ENCODE measurements at places on chromosomes 2 and 18.

DNA sequence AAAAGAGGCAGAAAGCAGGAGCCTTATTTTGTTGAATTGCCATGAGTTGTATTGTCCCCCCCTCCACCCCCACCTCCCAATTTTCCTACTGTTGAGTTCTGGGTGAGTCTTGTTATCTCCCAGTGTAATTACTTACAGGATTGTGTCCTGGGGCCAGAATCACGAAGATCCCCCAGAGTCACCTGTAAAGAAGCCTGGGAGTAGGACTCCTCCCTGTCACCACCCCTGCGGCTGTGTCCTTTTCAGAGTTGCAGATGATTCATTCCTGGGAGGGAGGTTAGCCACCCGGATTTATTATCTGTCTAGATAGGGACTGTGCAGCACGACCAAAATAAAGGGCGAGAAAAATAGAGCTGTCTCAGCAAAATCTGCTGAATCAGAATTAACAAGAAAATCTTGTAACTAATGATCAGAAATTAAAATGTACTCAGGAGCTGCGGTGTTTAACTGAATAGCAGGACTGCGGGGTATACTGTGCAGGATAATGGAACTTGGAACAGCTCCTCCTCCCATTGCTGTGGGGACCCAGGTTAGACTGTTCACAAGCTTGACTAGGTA lies 81.7 kb upstream of the CAPN13 start:
- DNase-seq, result no peak

DNA sequence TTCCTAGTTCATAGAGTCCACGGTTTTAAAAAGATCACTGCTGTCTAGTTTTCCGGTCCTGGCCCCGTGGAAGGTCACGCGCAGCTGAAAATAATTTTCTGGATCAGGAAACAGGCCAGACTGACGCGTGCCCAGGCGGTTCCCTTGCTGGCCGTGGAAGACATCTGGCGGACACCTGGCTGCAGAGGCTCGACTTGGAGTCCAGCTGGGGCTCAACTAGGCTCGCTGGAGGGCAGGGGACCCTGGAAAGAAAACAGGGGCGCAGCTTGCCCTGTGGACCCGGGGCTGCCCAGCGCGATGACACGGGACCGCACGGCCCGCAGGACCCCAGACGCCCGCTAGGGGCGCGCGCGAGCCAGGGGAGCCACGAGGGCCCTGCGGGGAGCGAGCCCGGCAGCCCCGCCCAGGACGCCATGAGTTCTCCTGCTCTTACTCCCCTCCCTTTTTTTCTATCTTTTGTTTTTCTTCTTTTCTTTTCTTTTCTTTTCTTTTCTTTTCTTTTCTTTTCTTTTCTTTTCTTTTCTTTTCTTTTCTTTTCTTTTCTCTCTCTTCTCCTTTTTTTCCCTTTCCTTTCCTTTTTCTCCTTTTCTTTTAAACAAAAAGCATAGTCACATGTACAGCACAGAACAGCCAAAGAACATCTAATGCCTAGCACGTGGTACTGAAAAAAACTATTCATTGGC lies 43.2 kb upstream of the UBE2F start:
- peak; percentile 70 for DNase-seq

DNA sequence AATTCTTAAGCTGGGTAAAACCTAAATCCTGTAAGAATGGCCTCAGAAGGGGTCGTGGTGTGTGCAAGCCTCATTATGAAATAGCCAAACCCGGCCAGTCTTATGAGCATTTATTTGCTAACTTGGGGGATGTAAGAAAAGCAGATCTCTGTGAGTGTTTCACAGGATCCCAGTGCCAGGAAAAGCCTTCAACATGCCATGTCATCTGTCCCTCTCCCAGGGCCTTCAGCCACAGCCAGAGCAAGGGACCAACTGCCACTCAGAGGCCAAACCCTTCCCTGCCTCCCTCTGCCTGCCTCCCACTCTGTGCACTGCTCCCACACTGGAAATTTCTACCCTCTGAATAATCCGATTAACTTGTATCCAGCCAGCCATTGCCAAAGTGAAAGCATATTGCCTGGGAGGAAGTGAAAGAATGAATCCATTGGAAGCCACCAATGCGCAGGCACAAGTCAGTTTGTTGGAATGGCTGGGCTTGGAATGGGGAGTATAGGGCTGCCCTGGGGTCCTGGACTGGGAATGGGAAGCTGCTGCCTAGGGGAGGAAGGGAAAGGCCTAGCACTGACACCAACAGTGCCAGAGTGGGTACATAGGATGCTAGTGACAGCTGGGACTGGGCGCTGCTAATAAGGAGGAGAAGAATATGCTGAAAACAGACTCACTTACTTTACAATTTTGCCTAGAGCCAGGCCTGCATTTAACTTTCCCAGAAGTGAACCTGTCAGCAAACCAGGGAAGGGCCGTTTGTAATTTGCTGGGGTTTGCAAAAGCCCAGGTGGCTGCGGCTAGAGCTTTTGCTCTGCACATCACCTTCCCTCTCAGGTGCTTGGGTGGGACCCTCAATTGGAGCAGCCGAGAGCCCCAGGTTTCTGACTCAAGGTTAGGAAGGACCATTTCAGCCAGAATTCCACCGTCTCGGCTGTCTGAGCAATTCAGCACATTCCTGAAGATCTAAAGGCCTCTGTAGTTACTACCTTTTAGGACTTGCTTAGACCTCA lies 146.6 kb upstream of the NCK2 start:
- DNase-seq, result no peak

DNA sequence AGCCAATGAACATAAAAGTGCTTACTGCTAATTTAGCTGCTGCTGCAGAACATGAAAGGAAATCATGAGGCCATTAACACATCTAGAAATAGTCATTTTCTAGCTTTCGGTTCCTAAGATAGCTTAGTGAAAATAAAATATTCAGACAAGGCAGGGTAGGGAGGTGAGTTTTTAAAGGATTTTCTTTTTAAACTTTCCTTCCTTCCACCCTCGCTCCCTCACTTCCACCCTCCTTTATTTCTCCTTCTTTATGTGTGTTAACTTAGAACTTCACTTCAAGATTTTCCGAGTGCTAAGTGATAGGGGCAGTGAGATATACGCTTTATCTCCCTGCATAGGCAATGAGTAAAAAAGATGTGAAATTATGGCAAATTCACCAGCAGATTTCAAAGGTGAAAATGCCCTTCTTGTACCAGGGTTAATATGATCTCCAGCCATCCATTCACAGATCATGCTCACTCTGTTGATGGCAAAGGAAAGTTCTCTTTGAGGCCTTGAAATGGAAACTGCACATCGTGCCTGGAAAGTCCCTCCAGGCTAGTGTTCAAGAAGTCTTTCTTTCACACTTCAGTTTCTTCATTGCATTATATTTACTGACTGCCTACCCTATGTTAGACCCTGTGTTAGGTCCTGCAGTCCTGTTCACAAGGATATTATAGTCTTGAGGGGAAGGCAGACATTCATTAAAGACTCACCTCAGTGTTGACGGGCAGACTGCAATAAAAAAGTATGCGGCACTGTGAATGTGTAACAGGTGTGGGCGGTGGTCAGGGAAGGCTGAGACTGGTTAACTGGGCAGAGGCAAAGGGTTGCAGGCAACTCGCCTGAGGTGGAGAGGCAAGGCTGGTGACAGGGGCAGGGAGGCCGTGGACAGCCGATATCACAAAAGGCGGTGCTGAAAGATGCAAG lies 200.8 kb downstream of the PLCL1 start:
- no peak for DNase-seq

GRCh38 chr2:232588680-232589585 lies 38.4 kb downstream of the EIF4E2 start:
- DNase-seq, result no peak

- no peak for DNase-seq
Measured at GRCh38 chr2:231260442-231261208, 62.2 kb downstream of the ARMC9 start.

DNA sequence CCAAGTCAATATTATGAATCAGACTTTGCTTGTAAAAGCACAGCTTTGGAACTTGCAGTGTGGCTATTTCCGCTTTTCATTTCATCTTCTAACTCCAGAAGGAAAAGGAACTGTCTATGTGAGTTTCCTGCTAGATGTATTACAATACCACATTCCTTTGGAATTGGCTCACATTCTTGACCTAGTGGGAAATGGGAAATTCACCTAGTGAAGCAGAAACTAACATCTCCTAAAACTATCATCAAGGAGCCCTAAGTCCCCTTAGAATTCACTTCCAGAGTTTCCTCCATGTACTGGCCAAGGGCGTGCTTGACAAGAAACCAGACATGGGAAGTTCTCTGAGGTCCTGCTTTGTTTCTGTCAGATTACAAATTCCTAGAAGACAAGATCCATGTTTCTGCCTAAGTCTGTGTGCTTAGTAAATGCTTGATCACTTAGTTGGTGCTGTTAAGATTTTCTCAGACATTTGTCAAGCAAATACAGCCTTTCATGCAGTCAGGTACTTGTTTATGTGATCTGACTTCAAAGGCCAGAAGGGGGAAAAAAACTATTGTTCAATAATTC lies 275.7 kb upstream of the FN1 start:
- no peak for DNase-seq

- DNase-seq, result no peak
Measured at GRCh38 chr2:100193291-100193710, 50.9 kb upstream of the AFF3 start.

DNA sequence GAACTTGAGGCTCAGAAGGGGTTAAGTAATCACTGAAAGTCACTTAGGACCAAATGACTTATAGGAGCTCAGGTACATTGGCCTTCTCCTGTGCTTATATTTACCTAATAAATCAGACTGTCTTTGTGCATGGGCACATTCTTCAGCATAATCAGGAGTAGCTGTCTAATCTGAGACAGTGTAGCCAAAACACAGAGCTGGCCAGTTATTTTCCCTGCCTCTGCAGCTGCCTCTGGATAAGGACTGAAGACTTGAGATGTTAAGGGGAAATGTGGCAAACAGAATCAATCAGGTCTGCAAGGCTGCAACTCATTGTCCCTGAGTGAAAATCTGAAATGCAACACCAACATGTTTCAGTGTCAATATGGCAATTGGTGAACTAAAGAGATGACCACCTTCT lies 1.5 kb downstream of the FSHR start:
- DNase-seq, result no peak

DNA sequence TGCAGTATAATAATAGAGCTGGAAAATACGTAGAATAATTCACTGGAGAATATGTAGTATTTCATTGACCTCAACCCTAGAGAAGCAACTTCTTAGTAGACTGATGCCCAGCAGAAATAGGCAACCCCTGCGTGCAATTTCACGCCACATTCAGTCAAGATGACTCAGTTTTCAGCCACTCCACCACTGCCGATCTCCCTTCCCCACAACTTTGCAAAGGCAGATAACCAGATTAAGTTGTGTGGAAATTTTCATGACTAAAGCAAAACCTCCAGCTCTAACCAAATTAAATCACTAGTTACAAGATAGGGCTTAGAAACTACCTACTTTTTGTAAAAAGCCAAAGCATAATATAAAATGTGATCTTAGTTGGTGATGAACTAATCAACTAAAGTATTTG lies 63.3 kb upstream of the STK17B start:
- DNase-seq, result peak; percentile 17

DNA sequence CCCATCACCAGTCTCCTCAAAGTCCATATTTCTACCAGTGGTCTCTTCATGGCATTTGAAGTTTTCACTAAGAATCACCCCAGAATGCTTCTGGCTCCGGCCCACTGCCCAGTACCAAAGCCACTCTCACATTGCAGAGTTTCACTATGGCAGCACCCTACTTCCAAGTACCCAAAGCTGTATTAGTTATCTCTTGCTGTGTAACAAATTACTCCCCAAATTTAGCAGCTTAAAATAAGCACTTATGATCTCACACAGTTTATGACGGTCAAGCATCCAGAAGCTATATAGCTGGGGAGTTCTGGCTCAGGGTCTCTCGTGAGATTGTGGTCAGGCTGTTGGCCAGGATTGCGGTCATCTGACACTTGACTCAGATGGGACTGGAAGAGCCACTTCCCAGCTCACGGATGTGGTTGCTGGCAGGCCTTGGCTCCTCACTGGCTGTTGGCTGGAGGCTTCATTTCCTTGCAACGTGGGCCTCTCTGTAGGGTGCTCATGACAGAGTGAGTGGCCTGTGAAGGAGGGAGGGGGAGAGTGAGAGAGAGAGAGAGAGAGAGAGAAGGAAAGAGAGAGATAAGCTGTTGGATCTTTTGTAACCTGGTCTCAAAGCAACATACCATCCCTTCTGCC lies 189.5 kb downstream of the CTIF start:
- DNase-seq, result no peak

GRCh38 chr18:22224339-22224738 lies 55.0 kb downstream of the GATA6 start:
- no peak for DNase-seq

DNA sequence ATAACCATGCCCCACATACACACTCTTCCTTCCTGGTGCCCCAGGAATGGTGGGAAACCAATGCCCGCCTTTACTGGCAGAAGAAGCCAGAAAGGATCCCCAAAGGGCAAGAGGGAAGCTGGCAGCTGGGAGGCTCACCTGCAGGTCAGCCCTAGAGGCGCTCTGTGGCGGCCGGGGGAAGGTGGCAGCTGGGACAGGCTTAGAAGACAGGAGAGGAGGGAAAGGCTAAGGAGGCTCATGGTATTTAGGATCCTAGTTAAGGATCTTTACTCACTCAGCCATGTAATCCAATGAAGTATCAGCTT lies 23.8 kb downstream of the ADRA2B start:
- DNase-seq, result no peak

- DNase-seq, result no peak
Measured at GRCh38 chr2:81598453-81598852, 1293.9 kb upstream of the LRRTM1 start.

DNA sequence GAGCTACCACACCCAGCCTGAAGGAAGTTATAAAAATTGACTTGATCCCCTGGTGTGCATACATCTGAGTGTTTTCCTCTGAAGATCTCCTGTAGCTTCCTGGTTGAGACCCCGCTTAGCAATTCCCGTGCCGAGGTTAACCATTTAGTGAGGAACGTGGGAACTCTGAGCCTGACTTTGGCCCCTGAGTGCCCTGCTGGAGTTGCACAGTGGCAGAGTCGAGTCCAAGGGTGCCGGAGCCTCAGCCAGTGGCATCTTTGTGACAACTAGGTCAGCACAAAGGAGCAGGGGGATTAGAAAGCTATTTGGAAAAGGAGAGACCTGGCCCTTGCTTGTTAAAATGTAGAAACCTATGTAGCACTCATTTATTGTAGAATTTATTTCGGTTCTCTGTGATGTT lies 561.2 kb upstream of the SALL3 start:
- DNase-seq, result no peak

- DNase-seq, result no peak
Measured at GRCh38 chr2:68237976-68238580, 14.3 kb downstream of the PPP3R1 start.

DNA sequence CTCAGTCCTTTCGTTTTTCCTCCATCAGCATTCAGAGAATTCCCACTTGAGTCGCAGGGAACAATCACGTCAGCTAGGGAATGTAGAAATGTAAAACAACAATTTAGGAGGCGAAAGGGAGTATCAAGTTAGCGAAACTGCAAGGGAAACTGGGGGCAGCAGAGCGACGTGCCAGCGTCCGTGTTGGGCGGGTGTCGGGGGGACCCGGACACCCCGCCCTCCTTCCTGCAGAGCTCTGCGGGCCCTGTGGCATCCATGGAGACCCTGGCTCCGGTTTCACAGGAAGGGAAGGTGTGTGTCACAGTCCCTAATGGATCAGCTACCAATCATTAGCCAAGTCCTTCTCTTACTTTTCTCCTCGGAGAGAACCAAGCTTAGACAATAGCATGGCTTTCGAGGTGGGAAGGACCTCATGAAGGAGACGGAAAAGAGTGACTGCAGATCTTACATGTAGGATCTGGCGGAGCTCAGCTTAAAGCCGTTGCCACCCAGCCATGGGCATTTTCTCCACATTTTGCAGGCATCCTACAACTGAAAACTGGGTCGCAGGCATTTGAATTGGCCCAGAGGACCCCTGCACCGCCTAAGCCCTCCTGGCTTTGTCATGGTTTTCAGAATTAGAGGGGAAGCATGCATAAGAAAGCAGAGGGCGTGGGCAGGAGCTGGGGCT lies 33.7 kb downstream of the SOX11 start:
- DNase-seq, result no peak

GRCh38 chr2:54000524-54000923 lies 29.7 kb upstream of the PSME4 start:
- DNase-seq, result no peak
